Umbilical cord (tissue), 2 donors: ENCODE measurements at places on chromosomes 4 and X.

- DNase-seq = no peak
Measured at GRCh38 chr4:43690116-43690515, 758.5 kb downstream of the KCTD8 start.

GRCh38 chrX:115906276-115906675 is 264.3 kb upstream of the AGTR2 start:
- no peak for DNase-seq

GRCh38 chr4:152935631-152936445 is at the start of gene FHDC1:
Gene FHDC1 (plus strand): TSS chr4:152936323. CDS start chr4:152943058, 6,735 bp downstream.
- DNase-seq = peak; percentile 30

- peak; percentile 91 for DNase-seq
Measured at GRCh38 chr4:57098941-57099340, 11.2 kb downstream of the IGFBP7 start.

DNA sequence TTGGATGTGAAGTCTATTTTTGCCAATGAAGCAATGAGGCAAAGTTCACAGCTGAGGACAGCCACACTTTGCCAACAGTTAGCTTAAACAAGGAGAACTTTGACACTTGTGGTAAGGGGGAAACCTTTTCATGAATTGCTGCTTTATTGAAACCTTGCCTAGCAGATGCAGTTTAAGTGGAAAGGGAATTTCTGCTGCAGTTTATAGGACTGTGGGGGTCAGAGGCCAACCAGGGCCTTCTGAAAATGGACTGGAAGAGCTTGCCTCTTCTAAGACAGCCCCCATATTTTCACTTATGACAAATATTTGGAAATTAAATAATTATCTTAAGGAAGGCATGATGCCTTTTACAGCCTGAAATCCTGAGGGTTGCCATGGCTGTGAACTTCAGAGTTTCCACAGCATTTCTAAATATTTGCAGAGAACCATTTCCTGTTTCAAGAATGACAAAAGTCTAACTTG is 550.3 kb downstream of the RAB28 start:
- DNase-seq = no peak

DNA sequence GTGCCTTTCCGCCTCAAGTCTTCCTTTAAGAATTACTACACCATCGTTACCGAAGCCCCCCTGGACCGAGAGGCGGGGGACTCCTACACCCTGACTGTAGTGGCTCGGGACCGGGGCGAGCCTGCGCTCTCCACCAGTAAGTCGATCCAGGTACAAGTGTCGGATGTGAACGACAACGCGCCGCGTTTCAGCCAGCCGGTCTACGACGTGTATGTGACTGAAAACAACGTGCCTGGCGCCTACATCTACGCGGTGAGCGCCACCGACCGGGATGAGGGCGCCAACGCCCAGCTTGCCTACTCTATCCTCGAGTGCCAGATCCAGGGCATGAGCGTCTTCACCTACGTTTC is 2.2 kb downstream of the PCDH10 start:
- DNase-seq = peak; percentile 21

DNA sequence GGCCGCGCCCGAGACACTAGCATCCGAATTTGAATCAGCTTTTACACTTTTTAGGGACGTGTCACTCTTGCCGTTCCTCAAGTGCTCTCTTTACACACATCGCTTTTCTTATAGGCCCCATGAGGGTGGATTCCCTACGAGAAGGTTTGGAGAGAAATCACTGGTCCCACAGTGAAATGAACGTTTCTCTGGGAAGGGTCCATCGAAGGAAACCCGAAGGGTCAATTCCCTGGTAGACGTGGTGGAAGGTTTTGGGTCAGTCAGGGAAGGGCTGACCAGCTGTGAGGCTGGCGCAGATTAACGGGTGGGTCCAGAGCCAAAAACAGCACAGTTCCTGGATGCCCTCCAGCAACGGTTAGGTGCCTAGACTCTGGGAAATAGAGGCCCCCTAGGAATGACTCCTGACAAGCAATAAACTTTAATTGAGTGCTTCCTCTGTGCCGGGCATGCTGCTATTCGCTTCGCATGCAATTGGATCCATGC is 35.9 kb downstream of the ETDC start:
- peak; percentile 35 for DNase-seq

GRCh38 chr4:41133454-41134018 is 80.8 kb downstream of the APBB2 start:
- DNase-seq = no peak
